ENCODE measurements at places on chromosomes 16 and 17. TPM values are rescaled to one million over a fixed set of nuclear protein-coding genes. Genes with fewer than 3 reads are reported as not detected.

DNA sequence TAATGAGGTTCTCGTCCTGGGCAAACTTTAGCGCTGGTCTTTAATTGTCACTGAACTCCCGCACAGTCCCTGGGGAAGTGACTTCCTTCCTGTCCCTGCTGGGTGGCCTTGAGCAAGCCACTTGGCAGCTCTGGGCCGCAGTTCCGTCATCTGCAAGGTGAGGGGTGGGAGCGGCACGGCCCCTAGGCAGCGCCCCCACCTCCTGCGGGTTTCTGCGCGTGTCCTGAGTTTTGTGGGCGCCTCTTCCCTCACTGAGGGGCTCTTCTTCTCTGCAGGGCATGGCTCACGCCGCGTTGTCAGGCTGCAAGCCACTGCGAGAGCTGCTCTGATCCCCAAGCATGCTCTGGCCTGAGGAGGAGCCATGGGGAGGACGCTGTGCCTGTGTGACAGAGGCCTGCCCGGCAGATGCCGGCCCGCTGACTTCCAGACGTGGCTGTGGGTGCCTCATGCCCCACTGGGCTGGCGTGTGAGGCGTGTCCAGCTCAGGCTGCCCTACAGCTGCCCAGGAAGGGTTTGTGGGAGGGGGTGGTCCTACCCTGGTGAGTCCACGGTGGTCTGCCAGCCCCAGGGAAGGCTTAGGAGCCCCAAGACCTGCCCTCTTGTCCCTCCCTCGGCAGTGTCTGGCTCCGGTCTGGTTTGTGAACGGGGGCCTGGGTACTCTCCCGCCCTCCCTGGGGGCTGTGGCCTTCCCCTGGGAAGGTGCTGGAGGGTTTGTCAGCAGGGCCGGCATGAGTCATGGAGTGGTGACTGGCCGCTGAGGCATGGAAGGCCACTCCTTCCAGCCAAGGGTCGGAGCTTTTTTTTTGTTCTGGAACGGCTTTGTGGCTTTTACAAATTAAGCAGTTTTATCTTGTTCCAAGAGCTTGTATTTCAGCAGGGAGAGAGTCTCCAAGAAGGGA is 182.0 kb downstream of the SEC14L1 start:
- DNase-seq = peak; percentile 89

DNA sequence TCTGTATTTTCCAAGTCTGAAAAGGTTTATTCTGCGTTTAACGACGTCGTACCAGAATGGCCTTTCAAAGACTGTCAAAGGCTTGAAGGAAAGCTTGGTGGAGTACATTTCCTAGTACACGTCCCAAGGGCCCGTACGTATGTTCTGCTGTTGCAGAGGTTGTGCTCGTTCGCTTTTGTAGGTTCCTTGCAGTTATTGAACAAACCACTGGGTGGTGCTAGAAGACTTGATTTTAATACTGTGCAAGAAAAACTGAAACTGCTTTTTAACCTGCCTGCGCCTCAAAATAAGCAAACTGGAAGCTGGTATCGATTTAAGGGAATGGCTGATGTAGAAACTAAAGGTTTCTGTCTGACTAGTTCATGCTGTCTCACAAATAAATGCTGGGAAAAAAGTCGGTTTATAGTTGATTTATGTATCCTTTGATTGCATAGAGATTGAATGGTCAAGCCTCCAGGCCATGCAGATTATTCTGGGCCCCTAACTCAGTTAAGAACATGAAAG is 54.6 kb downstream of the USP10 start:
- DNase-seq = no peak

- no peak for DNase-seq
Measured at GRCh38 chr16:84373907-84374489, 5.7 kb downstream of the ATP2C2 start.

DNA sequence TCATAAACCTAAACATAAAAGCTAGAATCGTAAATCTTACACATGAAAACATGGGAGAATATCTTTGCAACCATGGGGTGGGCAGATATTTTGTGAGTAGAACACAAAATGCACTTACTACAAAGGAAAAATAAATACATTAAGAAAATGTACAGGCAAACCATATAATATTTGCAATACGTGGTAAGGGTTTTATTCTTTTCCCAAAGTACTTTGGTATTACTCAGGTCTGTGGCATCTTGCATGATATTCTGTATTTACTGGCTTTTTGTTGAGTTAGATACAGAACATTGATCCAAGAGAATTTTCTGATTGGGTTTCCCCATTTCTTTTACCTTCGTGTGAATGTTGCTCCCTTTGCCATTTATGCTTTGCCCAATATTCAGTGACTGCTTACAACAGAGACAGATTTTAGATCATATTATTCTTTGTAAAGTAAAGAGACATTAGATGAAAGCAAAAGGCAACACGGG is 33.0 kb upstream of the ARHGAP17 start:
- no peak for DNase-seq

DNA sequence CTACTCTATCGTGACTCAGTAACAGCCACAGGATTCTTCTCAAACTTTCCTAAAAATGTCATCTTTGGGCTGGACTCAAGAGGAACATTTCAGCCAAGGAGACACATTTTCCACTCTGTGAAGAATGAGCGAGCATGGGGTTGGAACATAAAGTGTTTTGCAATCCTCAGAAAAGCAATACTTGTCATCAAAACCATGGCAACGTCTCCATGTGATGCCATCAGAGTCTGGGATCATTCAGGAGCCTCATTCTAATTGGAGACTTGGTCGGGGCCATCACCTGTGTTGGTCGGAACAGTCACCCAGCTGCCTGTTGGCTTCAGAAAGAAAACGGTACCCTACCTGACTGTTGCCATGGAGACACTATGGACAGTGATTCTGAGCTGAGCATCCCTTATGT is 25.5 kb downstream of the MYOCD start:
- no peak for DNase-seq

DNA sequence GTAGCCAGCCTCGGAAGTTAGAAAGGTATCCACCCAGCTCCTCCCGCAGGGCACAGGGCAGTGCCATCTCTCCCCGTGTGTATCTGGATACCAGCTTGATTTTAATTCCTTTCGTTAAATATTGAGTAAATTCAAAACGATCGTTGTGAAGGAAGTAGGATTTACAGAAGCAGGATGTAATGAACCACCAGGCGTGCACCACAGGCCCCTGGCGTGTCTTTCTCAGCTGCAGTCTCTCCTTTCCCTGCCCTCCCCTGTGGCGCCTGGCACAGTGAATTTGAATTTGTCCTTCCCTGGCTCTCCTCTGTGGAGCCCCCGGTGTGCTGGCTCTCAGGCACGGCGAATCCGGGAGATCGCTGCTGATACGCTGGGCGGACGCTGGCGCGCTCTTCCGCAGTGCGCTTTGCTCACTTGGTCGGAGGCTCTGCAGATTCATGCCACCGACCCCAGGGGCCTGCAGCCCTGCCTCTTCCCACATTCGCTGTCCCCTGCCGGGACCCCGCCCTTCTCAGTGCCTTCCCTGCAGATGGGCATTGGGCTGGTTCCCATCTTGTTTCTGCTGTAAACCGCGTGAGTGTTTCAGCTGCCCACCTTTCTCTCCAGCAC is 164.6 kb downstream of the RPTOR start:
- DNase-seq = no peak

DNA sequence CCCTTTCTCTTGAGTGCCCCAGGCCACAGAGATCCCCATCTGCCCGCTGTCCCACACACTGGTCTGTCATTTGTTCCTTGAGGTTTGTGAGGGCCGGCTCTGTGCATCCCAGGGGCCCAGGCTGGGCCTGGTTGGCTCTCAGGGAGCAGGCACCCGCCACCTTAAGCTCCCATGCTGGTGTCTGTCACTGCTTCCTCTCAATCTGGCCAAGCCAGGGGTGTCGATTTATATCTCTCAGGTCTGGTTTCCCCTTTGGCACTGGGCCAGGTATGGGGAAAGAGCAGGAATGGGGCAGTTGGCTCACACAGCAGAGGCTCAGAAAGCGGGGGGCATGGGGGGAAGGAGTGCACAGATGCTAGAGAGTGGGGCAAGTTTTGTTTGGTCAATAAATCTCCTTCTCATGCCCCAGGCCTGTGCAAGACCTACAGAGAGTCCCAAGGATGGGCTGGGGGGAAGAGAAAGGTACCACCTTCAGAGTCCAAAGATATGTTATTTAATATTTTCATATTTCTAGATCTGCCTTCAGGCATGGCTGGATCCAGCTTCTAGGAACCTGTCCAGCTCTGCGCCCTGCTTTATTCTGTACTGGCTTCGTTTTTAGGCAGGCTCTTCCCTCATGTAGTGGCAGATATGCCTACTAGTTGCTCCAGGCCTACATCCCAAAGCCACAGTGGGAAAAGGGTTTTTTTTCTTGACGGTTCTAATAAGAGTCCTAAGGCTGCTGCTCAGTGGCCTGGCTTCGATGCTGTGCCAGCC is 34.3 kb downstream of the IL4R start:
- no peak for DNase-seq

DNA sequence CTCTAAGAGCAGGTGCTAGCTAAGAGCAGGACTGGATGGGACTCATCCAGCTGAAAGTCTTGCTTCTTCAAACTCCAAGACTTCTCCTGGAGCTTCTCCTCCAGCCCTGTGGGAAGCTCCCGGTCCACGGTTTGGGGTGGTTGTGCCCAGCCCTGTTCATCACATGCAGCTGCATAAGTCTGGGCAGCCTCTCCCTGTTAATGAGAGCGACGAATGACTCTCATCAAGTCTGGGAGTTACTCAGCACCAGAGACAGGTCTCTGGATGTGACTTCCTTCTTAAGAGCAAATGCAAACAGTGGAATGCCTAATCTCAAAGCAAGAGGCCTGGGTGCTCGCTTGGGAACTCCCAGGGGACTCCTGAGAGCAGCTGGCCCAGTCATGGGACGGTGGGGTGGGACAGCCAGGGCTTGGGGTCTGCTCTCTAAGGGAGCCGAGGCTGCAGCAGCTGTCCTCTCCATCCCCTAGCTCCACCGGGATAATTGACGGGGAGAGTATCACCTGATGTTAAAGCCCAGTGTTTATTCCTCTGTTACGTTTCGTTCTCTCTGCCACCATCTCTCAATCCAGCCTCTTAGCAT is 35.3 kb upstream of the CRHR1 start:
- no peak for DNase-seq

- no peak for DNase-seq
Measured at GRCh38 chr17:45296833-45297124, 20.0 kb downstream of the MAP3K14 start.

GRCh38 chr17:59505610-59506276 is 59.7 kb upstream of the DHX40 start:
- DNase-seq = no peak

Gene KIF2B
- not detected for total RNA-seq

Gene TBC1D3G
- total RNA-seq = not detected

Gene KRTAP4-1
- not detected for total RNA-seq

Gene QPRT
- 31.8 TPM for total RNA-seq

Gene MT1G
- 1.3 TPM for total RNA-seq

Data from Right ventricle myocardium superior (tissue), 1 donor.